Stimulated activated CD4-positive, alpha-beta T cell treated with anti-CD3 and anti-CD28 coated beads, Interleukin-2, amount 100 ng/mL, for 24 hours (primary cell): ENCODE measurements at places on chromosomes 11 and 22.
A peak's percentile ranks its signal among the peaks of the same experiment; 100 is the strongest.

DNA sequence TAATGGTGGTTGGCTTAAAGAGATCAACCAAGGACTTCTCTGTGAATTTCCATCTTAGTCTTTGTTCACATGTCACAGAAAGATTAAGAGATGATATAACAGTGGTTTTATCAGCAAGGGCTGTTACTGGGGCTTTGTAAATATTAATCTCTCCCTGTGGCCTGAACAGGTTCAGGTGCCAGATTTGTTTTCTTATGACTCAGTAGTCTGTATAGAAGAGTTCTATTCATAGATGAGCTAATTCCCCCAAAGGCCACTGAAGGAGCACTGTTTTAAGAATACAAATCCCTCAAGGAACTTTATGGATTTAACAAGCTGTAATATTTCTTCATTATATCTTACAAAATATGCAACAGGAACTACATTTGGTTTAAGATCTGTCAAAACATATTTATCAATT lies 50.4 kb downstream of the TCP11L1 start:
- DNase-seq, result no peak

GRCh38 chr11:32023370-32024305 lies 67.2 kb upstream of the RCN1 start:
- DNase-seq, result no peak

DNA sequence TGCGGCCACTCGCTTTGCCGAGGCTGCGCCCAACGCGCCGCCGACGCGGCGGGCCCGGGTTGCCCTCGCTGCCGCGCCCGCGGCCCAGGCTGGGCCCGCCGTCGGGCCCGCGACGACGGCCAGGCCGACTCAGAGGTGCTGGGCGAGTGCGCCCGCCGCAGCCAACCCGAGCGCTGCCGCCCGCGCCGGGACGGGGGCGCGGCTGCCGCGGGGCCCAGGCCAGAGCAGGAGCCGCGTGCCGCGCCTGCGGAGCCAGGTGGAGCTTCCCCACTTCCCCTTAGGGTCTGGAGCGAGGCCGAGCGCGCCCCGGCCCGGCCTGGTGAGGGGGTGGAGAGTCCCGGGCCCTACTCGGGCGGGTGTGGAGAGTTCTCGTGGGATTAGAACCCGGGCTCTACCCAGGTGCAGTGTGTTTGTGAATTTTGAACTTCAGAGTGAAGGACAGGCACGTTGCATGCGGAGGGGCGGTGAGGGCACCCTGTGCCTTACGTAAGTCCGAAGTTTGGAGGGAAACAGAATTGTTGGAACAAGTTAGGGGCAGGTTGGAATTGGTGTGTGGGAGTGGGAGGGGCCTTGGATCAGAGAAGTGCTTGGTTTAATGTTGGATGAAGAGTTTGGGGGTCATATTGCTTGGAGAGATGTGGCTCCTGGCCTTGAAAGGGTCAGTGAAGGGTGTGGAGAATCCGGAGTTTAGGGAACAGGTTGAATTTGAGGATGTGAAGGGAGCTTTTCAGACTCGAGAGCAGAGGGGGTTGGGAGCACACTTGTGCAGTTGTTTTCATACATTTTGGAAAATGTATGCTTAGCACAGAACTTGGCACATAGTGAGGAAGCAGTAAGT lies 697 bp downstream of the RNF169 start:
- peak; percentile 50 for DNase-seq

GRCh38 chr11:69063652-69064260 lies 15.0 kb downstream of the TPCN2 start:
- DNase-seq, result no peak

- DNase-seq, result no peak
Measured at GRCh38 chr11:2132246-2132645, 6.9 kb downstream of the IGF2 start.

DNA sequence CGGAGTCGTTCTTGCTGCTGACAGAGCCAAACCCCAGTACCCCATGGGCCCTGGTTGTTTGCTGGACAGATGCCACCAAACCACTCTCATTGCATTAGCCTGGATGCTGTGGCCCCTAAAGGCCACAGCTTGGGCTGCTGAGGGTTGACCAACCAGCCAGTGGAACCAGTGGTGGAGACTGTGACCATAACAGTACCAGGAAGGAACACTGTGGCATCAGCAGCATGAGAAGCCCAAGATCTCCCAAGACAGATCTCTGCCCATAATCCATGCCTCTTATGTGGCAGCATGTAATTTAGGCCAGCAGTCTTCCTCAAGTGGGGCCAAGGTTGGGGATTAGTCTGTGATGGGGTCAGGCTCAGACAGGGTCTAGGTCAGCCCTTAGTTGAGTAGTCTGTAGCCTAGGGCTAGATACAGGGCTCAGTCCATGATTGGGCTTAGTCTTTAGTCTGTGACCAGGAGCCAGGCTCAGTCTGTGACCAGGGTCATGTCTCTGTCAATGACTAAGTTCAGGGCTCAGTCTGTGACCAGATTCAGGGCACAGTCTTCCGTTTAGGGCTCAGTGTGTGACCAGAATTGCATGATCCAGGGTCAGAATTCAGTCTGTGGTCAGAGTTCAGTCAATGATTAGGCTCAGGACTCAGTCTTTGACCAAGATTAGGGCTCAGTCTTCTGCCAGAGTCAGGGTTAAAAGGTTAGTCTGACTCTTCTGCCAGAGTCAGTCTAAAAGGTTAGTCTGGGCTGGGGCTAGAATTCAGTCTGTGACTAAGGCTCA lies 4.5 kb upstream of the INPP5J start:
- no peak for DNase-seq

- DNase-seq, result no peak
Measured at GRCh38 chr11:1828542-1828941, 6.2 kb upstream of the SYT8 start.

DNA sequence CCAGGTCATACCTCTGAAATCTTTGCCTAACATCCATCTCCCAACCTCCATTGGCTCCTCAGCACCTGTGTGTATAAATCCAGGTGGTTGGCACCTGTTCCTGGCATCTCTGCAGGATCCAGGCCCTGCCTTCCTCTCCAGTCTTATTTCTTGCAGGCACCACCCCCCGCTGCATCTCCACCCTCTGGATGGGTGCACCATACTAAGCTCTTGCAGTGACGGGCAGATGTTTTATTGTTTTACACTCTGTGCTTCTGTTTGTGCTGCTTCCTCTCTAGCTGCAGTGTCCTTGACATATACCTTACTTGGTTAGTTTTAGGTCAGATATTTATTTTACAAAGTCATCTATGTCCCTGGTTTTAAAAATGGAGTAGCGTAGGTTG lies 102.6 kb downstream of the TBC1D22A start:
- DNase-seq, result no peak

GRCh38 chr11:124204008-124204407 lies 20.9 kb downstream of the OR10D3 start:
- no peak for DNase-seq

GRCh38 chr11:35083431-35084238 lies 55.3 kb upstream of the CD44 start:
- peak; percentile 54 for DNase-seq

DNA sequence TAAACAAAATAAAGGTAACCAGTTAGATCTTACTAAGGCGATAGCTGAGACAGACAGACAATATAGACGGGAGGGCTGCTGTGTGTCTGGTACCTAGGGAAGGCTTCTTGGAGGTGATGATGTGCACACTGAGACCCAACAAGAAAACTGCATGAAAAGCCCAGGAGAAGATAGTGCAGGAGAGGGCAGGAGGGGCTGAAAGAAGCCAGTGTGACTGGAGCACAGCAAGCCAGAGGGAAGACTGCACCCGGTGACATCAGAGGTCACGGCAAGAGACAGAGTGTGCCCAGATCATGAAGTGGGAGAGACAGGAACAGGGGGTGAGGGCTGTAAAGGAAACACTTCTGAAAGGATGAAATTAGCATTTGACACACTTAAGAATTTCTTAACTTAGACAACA lies 266.3 kb downstream of the BRD1 start:
- DNase-seq, result no peak

DNA sequence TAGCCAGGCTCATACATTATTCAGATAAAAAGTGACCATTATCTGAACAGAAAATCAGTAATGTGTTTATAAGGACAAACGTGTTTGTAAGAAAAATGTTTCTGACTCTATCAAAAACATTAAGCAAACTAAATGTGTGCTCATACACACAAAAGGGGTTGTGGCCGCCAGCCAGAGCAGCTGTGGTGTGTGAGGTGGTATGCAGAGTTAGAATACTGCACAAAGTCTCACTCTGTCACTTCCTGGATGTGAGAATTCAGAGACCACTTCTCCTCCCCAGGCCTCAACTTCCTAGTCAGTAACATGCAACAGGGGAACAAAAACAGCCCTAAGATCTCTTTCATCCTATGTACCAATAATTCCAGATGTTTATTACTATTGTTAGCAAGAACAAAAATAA lies 9.4 kb downstream of the OR5B21 start:
- no peak for DNase-seq

DNA sequence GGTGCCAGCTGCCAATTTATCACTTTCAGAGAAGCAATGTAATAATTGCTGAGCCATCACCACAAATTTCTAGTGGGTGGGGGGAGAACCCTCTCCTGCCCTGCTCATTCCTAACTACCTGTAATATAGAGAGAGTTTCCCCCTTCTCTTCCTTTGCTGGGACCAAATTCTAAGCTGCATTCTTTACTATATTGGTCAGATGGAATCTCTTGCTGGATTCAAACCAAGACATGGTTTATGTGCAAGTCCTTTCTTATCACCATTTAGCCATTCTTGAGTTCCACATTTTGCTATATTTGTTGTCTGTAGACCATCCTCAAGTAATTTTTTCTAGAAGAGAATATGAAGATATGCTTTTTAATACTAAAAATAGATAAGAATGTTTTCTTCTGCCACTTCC lies 452.1 kb downstream of the MN1 start:
- no peak for DNase-seq

DNA sequence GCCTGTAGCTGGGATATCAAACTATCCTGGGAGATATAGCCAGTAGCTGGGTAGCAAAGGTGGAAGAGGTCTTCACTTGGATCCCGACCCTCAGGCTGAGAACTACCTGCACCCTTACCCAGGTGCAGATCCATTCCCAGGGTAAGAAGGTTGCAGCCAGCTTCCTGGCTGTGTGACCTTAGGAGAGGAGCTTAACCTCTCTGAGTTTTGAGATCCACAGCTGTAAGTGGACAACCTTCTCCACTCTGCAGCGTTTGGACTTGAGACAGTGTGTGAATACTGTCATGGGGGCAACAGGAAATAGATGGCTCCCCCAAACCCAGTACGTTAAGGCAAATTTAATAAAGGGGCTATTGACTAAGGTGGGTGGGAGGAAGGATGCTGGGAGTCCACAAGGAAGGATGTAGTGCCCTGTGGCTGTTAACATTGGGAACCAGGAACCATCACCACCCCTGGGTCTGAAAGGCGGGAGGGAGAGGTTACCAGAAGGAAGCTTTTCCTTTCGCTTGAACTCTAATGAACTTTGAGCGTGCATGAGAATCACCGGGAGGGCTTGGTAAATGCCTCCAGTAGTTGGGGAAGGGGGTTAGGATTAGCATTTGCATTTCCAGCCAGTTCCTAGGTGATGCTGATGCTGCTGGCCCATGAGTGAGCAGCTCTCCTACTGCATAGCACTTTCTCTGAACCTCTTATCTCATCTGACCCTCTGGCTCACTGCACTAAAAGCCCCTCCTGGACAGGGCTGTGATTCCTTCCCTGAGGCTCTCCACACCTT lies 24.4 kb downstream of the SGSM1 start:
- DNase-seq, result no peak

DNA sequence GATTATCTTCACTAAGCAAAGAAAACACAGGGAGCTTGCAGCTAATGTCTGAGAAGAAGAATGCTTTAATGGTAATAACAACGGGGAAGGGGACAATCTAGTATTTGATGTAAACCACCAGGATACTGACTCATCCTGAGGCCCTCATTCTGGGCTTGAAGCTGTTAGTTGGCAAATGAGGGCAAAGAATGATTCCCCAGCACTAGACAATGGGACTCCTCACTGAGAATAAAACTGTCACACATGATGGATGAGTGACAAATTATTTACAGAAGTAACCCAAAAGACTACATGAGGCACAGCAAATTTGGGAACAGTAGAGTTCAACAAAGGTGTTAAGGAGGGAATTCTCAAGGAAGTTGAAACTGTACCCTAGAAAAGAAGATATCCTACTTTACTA lies 76.3 kb downstream of the FAM168A start:
- no peak for DNase-seq
